ENCODE measurements at places on chromosomes 1 and 21. TPM values are rescaled to one million over a fixed set of nuclear protein-coding genes. Genes with fewer than 3 reads are reported as not detected.

The FAM131C gene
- 0.86 TPM for total RNA-seq

The KCNA10 gene
- not detected for total RNA-seq

- peak overlapping the region; percentile 60 for H3K27ac ChIP-seq
- no peaks in the 10 kb centered on the region for H3K27me3 ChIP-seq
- peaks cover 28% of the 10 kb centered on the region for H3K4me1 ChIP-seq
- peaks cover 7% of the 10 kb centered on the region for H3K36me3 ChIP-seq
These were observed 46.0 kb downstream of the DIP2A start for GRCh38 chr21:46504666-46505065.

The ARHGEF10L gene
- not detected for total RNA-seq

GRCh38 chr1:99768524-99769245, 2.2 kb upstream of the FRRS1 start:
- no peak overlapping the region for H3K4me3 ChIP-seq
- peaks cover 7% of the 10 kb centered on the region for H3K4me1 ChIP-seq
- H3K27ac ChIP-seq, result no peak overlapping the region
- peaks cover 12% of the 10 kb centered on the region for H3K27me3 ChIP-seq
- H3K36me3 ChIP-seq, result no peaks in the 10 kb centered on the region

DNA sequence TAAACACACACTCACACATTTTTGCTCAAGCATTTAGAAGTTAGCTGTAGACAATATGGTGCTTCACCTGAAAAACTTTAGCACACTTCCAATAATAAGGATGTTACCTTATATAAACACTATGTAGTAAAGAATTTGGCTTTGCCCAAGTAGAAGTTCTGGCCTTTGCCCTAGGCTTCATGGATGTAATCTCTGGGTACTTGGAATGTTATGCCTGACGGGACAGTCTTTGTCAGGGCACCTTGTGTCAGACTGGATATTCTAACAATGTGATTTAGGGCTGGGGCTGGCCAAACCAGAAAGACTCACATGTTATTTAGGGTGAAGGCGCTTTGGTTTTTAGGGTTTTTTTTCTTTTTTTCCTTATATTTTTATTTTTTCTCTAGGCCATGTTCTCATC, 34.8 kb upstream of the TRIM33 start:
- H3K36me3 ChIP-seq, result peaks cover 2% of the 10 kb centered on the region
- no peaks in the 10 kb centered on the region for H3K27me3 ChIP-seq
- no peak overlapping the region for H3K4me3 ChIP-seq
- no peaks in the 10 kb centered on the region for H3K4me1 ChIP-seq

- no peaks in the 10 kb centered on the region for H3K27me3 ChIP-seq
- peak; percentile 64 for DNase-seq
- peaks cover 10% of the 10 kb centered on the region for H3K36me3 ChIP-seq
- no peak overlapping the region for H3K27ac ChIP-seq
- no peak overlapping the region for H3K4me3 ChIP-seq
- H3K4me1 ChIP-seq, result peaks cover 7% of the 10 kb centered on the region
These were observed 6.6 kb upstream of the PEX19 start for GRCh38 chr1:160291248-160292220.

- H3K27ac ChIP-seq, result no peak overlapping the region
- H3K4me3 ChIP-seq, result peak overlapping the region; percentile 25
These were observed 39.7 kb downstream of the CHML start for GRCh38 chr1:241600496-241600901.

DNA sequence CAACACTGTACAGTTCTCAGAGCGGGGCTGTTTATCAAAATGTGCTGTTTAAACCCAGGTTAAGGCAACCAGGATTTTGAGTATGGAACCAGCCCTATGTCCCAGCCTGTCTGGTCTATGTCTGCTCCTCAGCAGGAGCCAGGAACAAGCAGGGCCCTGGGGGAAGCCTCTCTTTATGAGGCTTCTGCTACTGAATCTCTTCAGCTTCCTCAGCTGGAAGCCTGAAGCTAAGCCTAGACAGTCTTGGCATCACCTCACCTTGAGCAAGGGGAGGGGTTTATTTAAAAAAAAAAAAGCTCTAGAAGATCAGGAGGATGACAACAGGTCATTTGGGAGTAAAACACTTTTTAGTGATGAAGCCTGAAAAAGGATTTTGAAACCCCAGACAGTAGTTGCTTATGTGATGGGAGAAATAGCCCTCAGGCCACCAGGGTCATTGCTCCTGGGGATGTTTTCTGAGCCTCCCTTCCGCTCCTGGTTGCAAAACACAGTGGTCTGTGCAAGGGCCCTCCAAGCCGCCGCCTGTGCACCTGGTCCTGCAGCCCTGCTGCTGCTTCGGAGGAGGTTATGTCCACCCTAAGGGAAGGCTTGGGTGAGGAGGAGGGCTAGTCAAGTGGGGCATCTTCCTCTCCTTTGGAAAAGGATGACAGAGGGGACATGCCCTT, 21.8 kb upstream of the GRHL3 start:
- H3K27me3 ChIP-seq, result peaks cover 24% of the 10 kb centered on the region
- no peak overlapping the region for H3K4me3 ChIP-seq
- H3K27ac ChIP-seq, result no peak overlapping the region
- H3K36me3 ChIP-seq, result no peaks in the 10 kb centered on the region
- no peak for DNase-seq
- no peaks in the 10 kb centered on the region for H3K4me1 ChIP-seq

GRCh38 chr21:28247454-28248020, 745.1 kb downstream of the LTN1 start:
- no peak for DNase-seq
- no peaks in the 10 kb centered on the region for H3K36me3 ChIP-seq
- H3K27ac ChIP-seq, result no peak overlapping the region
- no peaks in the 10 kb centered on the region for H3K4me1 ChIP-seq
- H3K27me3 ChIP-seq, result no peaks in the 10 kb centered on the region
- no peak overlapping the region for H3K4me3 ChIP-seq

The POU3F1 gene
- not detected for total RNA-seq

GRCh38 chr1:113976609-113977278, 2.5 kb upstream of the OLFML3 start:
- no peaks in the 10 kb centered on the region for H3K27me3 ChIP-seq
- peaks cover 44% of the 10 kb centered on the region for H3K4me1 ChIP-seq
- DNase-seq, result no peak
- H3K36me3 ChIP-seq, result peaks cover 9% of the 10 kb centered on the region
- no peak overlapping the region for H3K4me3 ChIP-seq

DNA sequence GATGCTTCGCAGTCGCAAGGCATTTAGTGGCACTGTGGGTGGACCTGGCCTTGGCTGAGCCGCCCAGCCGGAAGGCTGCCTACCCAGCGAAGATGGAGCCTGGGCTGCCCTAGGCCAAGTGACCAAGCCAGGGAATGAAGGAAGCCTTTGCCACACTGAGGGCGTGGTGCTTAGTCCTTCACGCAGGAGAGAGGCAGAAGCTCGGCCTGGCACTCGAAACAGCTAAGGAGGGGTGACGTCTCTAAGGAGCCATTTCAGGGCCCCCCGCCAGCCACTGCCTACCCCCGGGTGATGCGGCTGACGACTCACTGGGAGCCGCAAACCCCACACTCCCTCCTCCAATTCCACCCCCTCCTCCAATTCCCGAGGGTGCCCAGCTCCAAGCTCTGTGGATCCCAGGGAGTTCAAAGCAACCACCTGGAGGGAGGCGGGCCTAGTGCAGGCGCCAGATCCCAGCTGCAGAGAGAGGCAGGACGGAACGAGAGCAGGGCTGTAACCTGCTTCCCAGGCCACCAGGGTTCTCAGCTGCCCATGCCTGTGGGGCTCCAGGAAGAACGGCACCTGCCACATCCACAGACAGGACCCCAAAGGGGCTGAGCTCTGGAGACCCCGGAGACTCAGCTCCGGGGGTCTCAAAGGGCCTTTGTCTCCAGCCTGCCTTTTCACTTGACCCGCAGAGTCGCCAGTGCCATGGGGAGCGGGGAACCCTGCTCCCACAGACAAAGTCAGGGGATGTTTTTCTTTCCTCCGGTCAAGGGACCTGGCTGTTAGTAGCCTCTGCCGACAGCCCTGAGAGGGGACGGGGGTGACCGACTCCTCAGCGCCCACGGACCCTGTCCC, 75.8 kb downstream of the ARHGEF16 start:
- peak overlapping the region; percentile 83 for H3K4me3 ChIP-seq
- H3K27me3 ChIP-seq, result no peaks in the 10 kb centered on the region
- peak; percentile 13 for DNase-seq
- peaks cover 8% of the 10 kb centered on the region for H3K4me1 ChIP-seq

- no peaks in the 10 kb centered on the region for H3K27me3 ChIP-seq
- no peak for DNase-seq
- no peaks in the 10 kb centered on the region for H3K36me3 ChIP-seq
- H3K4me1 ChIP-seq, result no peaks in the 10 kb centered on the region
- H3K27ac ChIP-seq, result no peak overlapping the region
These were observed 37.0 kb downstream of the TBCE start for GRCh38 chr1:235404190-235404589.

DNA sequence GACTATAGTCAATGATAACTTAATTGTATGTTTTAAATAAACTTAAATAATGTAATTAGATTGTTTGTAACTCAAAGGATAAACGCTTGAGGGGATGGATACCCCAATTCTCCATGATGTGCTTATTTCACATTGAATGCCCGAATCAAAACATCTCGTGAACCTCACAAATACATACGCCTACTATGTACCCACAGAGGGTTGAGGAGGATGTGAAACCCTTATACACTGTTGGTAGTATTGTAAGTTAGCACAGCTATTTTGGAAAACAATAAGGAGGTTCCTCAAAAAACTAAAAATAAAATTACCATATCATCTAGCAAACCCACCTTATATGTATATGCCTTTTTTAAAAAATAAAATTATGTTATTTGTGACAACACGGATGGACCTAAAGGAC, 198.6 kb downstream of the MRPL39 start:
- peaks cover 8% of the 10 kb centered on the region for H3K36me3 ChIP-seq
- no peak overlapping the region for H3K27ac ChIP-seq
- H3K4me3 ChIP-seq, result no peak overlapping the region
- DNase-seq, result no peak
- H3K27me3 ChIP-seq, result no peaks in the 10 kb centered on the region

The AIRE gene
- total RNA-seq, result not detected

DNA sequence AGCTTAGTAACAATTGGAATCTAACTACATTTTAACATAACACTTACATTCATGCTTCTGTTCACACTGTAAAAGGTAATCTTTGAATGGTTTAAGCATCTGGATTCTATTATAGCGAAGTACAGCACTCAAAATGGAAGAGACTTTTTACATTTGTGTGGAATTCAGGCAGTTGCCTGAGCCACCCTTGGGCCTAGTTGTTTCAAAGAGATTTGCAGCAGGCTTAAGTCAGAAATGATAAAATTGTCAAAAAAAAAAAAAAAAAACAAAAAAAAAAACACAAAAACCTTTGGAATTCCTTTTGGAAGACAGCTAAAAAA, 199.9 kb downstream of the LYPLAL1 start:
- no peak for DNase-seq
- H3K27ac ChIP-seq, result no peak overlapping the region
- no peak overlapping the region for H3K4me3 ChIP-seq

The GPR52 gene
- 1.9 TPM for total RNA-seq

DNA sequence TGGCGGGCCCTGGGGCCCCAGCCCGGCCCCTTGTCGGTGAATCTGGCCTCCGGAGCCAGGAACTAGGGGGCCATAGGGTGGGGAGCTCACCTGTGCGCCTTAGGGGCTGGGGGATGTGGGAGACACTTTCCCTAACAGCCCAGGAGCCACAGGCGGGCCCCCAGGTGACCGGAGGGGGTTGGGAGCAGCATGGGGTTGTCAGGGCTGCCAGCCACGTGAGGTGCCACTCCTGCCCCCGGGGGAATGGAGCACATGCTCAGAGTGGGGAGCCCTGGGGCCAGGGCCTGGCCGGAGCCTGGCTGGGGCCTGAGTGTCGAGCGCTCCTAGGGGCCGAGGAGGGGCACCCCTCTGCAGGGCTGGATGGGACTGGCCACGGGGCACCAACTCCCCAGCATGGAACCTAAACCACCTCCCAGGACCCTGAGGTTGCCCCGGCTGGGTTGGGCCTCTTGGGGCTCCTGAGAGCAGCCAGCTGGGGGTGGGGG, 19.9 kb downstream of the PRXL2B start:
- no peak overlapping the region for H3K4me3 ChIP-seq
- DNase-seq, result no peak
- H3K27me3 ChIP-seq, result no peaks in the 10 kb centered on the region
- H3K4me1 ChIP-seq, result no peaks in the 10 kb centered on the region
- no peak overlapping the region for H3K27ac ChIP-seq

The PLA2G2A gene
- total RNA-seq, result not detected

- peaks cover 3% of the 10 kb centered on the region for H3K36me3 ChIP-seq
- H3K27me3 ChIP-seq, result no peaks in the 10 kb centered on the region
- H3K4me3 ChIP-seq, result peak overlapping the region; percentile 96
- H3K4me1 ChIP-seq, result peaks cover 19% of the 10 kb centered on the region
- peak overlapping the region; percentile 92 for H3K27ac ChIP-seq
These were observed 596 bp downstream of the TOR3A start for GRCh38 chr1:179082333-179082998.

DNA sequence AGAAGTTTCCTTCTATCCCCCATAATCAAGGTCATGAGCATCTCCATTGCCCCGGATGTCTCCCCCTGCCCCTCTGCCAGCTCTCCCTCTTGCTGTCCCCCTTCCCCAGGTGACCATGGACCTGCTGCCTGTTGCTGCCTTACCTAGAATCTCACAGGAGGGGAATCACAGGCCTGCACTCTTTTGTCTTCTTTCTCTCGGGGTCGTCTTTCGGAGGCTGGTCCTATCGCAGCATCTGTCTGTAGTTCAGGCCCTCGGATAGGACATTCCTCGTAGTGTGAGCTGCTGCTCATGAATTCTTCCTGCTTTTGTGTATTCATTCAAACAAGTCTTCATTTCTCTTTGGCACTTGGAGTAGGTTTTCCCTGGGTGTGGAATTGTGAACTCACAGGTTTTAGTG, 39.9 kb upstream of the ACTRT2 start:
- no peak overlapping the region for H3K27ac ChIP-seq
- H3K4me1 ChIP-seq, result no peaks in the 10 kb centered on the region
- no peaks in the 10 kb centered on the region for H3K27me3 ChIP-seq
- H3K36me3 ChIP-seq, result no peaks in the 10 kb centered on the region

The PAQR7 gene
- 4.6 TPM for total RNA-seq

The DMRTA2 gene
- total RNA-seq, result not detected

The MACF1 gene
- 169 TPM for total RNA-seq

The FMO1 gene
- not detected for total RNA-seq

The STRIP1 gene
- 35.8 TPM for total RNA-seq

DNA sequence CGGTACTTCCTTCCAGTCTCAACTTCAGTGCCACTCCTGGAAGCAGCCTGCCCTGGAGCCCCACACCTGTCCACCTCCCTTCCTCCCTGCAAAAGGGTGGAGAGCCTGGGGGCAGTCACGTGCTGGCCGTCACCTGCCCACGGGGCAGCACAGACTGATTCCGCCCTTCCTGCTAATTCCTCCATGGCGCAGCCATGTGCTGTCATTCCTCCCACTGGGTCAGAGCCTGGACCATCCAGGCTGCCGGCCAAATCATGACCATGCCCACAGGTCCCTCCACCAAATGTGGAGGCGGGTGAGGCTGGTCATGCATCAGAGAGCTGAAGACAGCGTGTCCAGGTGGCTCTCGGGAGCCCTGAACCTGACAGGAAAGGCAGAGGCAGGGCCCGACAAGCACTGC, 24.4 kb upstream of the GPR153 start:
- H3K4me1 ChIP-seq, result no peaks in the 10 kb centered on the region
- no peak overlapping the region for H3K27ac ChIP-seq
- H3K27me3 ChIP-seq, result no peaks in the 10 kb centered on the region
- H3K36me3 ChIP-seq, result no peaks in the 10 kb centered on the region

- H3K27me3 ChIP-seq, result peaks cover 14% of the 10 kb centered on the region
- H3K4me1 ChIP-seq, result peaks cover 4% of the 10 kb centered on the region
- no peak for DNase-seq
- H3K36me3 ChIP-seq, result no peaks in the 10 kb centered on the region
- no peak overlapping the region for H3K4me3 ChIP-seq
- no peak overlapping the region for H3K27ac ChIP-seq
These were observed 452.3 kb downstream of the OMA1 start for GRCh38 chr1:58094221-58094620.

All from activated T-cell treated with anti-CD3 and anti-CD28 coated beads, Interleukin-2, amount 50 U/mL, for 72 hours (primary cell).